ENCODE measurements at places on chromosomes 5 and 9.

DNA sequence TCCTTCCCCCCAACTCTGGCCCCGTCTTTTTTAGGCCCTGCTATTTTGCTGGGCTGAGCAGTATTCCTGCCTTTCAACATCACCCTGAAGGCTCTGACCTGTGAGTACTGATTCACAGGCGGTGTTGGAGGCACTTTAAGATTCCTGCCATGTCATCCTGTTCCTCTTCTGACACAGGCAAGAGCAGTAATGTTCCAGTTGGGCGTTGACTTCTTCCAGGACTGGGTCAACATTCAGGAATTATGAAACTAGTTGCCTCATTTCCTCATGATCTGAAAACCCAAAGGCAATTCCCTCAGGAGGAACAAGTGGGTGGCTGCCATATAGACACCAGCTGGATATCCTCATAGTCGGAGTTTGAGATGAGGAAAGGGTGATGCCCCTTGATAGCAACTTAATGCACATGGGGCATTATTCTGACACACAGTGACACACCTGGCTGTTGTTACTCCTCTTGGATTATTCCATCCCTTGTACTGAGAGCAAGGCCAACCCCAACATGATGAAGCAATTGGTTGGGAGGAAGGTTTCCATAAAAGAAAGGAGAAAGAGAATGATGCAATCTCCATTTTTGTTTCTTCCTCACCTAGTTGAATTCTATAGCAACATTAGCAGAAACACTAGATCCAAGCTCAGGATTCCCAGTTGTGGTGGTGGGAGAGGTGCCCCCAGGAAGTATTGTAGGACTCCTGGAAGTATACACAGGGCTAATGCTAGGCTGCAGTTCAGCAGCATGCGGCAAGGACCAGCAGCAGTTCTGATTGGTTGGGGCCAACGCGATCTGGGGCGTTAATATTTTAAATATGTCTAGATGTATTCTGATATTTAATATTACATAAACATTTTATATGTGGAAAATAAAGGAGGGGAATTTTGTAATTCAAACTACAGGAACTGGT is 19.6 kb upstream of the GLRX start:
- DNase-seq = peak; percentile 86

DNA sequence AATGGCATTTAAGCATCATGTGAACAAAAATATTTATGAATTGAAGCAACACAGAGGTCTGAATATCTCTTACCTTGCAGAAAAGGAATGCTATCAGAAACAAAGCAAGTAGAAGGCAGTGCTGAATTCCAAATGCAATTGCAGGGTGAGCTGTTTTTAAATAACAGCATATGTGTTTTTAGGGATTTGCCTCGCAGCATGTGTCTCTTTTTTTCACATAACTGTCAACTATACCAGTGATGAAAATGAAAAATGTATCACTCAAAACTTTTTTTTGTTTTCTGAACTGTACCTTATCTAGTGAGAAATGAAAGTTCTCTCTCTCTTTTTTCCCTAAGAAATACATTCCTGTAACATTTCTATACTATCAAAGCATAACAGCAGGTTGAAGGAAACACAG is 21.2 kb downstream of the CDH10 start:
- DNase-seq = no peak

GRCh38 chr9:133460405-133461175 is 812 bp downstream of the CACFD1 start:
- DNase-seq = peak; percentile 40

DNA sequence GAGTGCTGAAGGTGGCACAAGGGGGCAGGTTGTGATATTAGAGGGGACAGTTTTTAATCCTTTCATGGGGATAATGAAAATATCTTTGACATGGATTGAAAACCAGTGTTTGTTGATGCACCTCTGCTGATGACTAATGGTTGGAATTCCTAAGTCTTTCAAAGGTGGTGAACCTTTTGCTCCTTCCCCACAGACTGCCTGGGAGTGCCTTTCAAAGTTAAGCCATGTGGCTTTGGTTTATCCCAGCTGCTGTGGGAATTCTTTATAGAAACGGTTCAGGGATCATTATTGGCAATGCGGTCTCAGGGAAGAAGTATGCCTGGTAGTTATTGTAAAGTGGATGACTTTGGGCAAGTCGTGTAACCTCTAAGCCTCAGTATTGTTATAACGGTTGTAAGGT is 45.7 kb downstream of the PIP5K1B start:
- no peak for DNase-seq

DNA sequence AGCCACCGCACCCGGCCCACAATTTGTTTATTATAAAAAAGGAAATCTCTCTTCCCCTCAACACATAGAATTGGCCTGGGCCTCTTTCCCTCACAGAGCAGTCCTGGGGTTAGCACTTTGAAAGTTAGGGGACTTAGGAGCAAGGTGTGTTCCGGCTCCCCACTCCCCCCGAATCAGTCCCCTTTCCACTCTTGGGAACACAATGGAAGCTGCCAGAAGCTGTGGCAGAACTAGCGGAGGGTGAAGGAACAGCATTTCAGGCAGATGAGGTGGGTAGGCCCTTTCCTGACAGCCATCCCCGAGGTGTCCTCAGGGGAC is 16.4 kb upstream of the C5orf47 start:
- no peak for DNase-seq

DNA sequence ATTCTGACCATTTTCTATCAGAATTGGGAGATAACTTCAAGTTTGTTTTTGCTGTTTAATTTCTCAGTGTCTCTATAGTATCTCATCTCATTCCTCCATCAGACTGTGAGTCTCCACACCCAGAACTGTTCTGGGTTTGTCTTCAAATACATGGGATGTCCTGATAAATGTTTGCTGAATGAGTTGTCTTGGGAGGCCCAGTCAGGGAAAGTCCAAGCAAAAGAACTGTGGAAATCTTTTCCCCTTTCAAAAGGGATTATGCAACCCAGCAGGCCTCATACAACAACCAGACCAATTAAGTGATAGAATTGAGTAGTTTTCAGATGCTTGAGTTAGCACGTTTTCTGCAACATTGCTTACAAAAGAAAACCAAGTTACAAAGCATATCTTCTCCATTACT is 324.4 kb downstream of the BRINP1 start:
- no peak for DNase-seq

GRCh38 chr5:140966293-140967225 is at the start of gene PCDHAC2:
Gene PCDHAC2 (plus strand): TSS chr5:140966476. CDS start chr5:140966767, 291 bp downstream.
- no peak for DNase-seq

GRCh38 chr5:142248853-142249462 is 75.9 kb downstream of the SPRY4 start:
- peak; percentile 93 for DNase-seq

DNA sequence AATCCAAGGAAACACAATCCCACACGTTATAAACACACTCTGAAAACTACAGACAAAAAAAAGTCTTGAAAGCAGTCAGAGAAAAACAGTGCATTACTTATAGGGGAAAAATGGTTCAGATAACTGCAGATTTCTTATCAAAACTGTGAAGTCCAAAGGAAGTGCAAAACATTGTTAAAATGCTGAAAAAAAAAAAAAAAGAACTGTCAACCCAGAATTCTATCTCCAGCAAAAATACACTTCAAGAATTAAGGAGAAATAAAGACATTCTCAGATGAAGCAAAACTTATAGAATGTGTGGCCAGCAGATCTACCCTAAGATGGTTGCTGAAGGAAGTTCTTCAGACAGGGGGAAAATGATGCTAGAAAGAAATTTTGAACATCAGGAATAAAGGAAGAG is 40.4 kb downstream of the ADAMTS2 start:
- no peak for DNase-seq

DNA sequence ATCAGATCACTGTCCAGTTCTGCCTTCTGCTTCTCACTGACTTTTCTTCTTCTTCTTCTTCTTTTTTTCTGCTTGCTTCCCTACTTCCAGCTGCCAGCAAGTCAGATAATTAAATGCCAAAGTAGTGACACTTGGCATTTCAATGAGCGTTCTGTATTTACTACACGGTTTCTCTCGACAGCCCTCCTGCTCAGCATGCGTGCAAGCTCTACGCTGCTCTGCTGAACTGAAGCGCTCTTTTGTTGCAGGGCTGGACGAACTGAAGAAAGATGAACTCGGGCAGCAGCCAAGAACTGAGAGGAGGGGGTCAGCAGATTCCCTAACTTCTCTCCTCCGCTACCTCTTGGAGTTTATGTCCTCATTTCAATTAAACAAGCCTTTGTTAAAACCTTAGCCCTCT is 319.1 kb downstream of the GLIS3 start:
- DNase-seq = no peak

DNA sequence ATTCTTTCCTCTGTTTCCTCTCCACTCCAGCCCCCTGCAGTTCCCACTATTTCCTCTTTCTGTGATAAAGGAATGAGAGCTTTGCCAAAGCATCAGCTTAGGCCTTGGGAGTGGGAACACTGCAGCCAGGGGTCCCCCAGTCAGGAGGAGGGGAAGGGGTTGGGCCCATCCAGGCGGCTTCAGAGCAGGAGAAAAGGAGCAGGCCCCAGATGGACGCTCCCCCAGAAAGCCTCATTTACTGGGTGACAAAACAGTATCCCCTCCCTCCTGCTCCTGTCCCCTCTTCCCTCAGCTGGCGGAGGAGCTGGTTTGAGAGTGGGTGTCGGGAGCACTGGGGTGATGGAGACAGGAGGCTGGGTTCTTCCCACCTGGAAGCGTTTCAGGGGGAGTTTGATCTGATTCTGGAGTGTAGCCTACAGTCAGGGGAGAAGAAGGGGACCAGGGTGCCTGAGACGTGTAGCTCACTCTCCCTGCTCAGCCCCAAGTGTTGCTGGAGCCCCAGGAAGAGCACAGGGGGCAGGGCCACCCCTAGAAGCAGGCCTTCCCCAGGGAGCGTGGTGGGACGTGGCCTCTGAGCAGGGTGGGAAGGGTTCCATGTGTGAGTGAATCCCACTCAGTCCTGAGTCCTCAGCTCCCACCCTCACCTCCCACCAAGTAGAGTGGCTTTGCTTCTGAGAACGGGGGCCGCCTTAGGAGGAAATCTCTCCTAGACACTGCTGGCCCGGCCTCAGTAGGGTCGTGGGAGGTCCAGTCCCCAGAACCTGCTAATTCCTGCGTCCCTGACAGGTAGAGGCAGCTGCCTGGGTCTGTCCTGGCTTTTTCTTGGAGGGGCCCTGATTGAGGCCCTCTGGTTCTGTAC is 173.1 kb downstream of the CACNA1B start:
- DNase-seq = peak; percentile 40

GRCh38 chr5:175579742-175580432 is 78.0 kb upstream of the HRH2 start:
- DNase-seq = no peak

GRCh38 chr5:126755593-126755992 is 21.3 kb upstream of the LMNB1 start:
- DNase-seq = no peak
